Activated B cell treated with CpG ODN at 0.5 μM for 24 hours (primary cell): ENCODE measurements at places on chromosomes 7 and 10.

- peaks cover 5% of the 10 kb centered on the region for H3K36me3 ChIP-seq
- peaks cover 32% of the 10 kb centered on the region for H3K27me3 ChIP-seq
- no peak overlapping the region for H3K27ac ChIP-seq
Observed at GRCh38 chr10:79072041-79072441, 3.3 kb downstream of the ZMIZ1 start.

DNA sequence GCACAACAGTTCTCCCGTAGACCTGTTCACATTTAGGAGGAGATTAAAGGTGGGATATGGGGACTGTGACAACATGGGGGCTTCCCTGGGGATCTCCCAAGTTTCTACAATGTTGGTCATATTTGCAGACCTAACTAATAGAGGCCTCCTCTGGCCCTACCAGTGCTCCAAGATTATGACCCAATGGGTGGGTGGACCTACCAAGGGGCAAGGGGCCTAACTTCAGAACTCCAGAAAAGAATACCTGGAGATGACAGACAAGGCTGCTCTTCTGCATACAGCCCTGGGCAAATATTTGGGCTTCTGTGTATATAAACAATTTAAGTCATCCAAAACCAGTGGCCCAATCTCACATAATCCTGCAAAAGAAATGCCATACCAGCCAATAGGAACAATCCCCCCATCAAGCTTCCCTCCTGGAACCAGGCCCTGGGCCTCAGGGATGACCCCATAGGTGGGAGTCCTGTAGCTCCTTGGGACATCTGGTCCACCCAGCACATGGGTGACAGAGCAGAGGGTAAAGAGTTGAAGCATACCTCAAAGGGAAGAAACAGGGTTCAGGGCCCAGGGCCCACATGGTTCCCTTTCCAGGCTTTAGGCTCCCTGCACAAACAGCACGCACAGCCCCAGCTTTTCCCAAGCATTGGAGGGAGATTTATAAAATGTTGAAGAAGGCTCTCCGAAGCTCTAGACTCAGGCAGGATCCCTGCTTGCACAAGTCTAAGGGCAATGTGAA lies 86.1 kb upstream of the CHST15 start:
- H3K27ac ChIP-seq = no peak overlapping the region
- no peaks in the 10 kb centered on the region for H3K36me3 ChIP-seq
- H3K4me3 ChIP-seq = no peak overlapping the region
- peaks cover 15% of the 10 kb centered on the region for H3K4me1 ChIP-seq
- no peak for DNase-seq

GRCh38 chr10:11194859-11195586 lies 177.4 kb downstream of the CELF2 start:
- H3K4me3 ChIP-seq = peak overlapping the region; percentile 29
- DNase-seq = no peak
- peak overlapping the region; percentile 94 for H3K27ac ChIP-seq
- peaks cover 62% of the 10 kb centered on the region for H3K36me3 ChIP-seq

- H3K27me3 ChIP-seq = no peaks in the 10 kb centered on the region
- no peak overlapping the region for H3K4me3 ChIP-seq
- DNase-seq = no peak
- H3K27ac ChIP-seq = no peak overlapping the region
- H3K36me3 ChIP-seq = no peaks in the 10 kb centered on the region
Observed at GRCh38 chr10:88592381-88592780, 5.8 kb downstream of the LIPJ start.

- H3K27ac ChIP-seq = no peak overlapping the region
- H3K4me3 ChIP-seq = no peak overlapping the region
- H3K4me1 ChIP-seq = no peaks in the 10 kb centered on the region
- no peaks in the 10 kb centered on the region for H3K27me3 ChIP-seq
- DNase-seq = no peak
Observed at GRCh38 chr7:71155236-71155635, 23.3 kb downstream of the GALNT17 start.

DNA sequence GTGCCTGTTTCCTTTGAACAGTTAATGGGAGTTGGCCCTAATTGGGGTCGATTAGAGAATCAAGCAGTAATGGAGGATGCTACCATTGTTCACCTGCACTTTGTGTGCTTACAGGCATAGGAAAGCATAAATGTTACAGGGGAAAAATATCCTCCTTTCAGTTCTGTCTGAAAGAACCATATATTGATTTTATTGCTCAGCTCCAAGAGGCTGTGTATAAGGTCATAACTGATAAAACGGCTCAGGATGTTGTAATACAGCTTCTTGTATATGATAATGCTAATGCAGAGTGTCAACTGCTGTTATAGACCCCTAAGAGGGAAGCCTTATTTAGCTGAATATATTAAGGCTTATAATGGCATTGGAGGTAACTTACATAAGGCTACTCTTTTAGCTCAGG lies 32.9 kb upstream of the AKR1C2 start:
- DNase-seq = no peak
- no peak overlapping the region for H3K4me3 ChIP-seq
- no peak overlapping the region for H3K27ac ChIP-seq
- H3K36me3 ChIP-seq = no peaks in the 10 kb centered on the region

DNA sequence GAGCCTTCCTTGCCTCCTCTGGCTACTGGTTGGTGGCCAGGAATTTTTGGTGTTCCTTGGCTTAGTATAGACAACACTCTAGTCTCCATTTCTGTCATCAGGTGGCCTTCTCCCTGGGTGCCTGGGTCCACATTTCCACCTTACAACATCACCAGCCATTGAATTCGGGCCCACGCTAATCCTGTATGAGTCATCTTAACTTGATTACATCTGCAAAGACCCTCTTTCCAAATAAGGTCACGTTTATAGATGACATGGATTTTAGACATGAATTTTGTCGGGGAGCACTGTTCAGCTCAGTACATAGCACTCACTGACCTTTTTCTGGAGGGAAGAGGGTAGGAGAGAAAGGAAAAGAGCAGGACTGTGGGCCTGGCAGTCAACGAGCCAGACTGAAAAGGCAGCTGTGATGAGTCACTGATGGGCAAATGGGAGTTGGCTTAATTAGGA lies 39.4 kb downstream of the MMRN2 start:
- no peak for DNase-seq
- H3K27me3 ChIP-seq = no peaks in the 10 kb centered on the region
- H3K36me3 ChIP-seq = peaks cover 32% of the 10 kb centered on the region
- no peak overlapping the region for H3K27ac ChIP-seq

DNA sequence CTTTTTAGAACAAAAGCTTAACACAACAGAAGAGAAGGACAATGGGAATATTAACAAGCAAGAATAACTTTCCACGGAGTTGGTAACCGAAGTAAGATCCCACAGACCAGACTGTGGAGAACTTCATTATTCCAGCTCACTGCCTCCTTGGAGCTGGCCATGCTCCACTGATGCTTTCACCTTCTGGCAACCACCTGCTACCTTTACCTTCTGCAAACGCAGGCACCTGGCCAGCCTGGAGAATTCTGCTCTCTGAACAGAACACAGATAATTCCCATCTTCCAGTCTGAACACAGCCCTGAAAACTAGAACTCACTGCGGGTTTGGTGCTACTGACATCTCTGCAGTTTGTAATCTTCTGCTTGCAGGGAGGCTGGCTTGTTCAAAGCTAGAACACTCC lies 66.5 kb downstream of the JAZF1 start:
- no peak overlapping the region for H3K4me3 ChIP-seq
- no peak for DNase-seq
- peaks cover 41% of the 10 kb centered on the region for H3K4me1 ChIP-seq
- H3K36me3 ChIP-seq = peaks cover 10% of the 10 kb centered on the region
- no peaks in the 10 kb centered on the region for H3K27me3 ChIP-seq

GRCh38 chr10:8616166-8616565 lies 561.7 kb downstream of the GATA3 start:
- peak overlapping the region; percentile 38 for H3K4me3 ChIP-seq
- H3K27me3 ChIP-seq = no peaks in the 10 kb centered on the region
- H3K27ac ChIP-seq = no peak overlapping the region
- peaks cover 25% of the 10 kb centered on the region for H3K4me1 ChIP-seq
- no peaks in the 10 kb centered on the region for H3K36me3 ChIP-seq
- no peak for DNase-seq

GRCh38 chr7:29956487-29956836 lies 33.1 kb downstream of the SCRN1 start:
- peaks cover 40% of the 10 kb centered on the region for H3K36me3 ChIP-seq
- peaks cover 29% of the 10 kb centered on the region for H3K4me1 ChIP-seq
- no peak for DNase-seq
